Brain (organoid and tissue), 16 donors: ENCODE measurements at places on chromosomes 12 and 14.
A peak's percentile ranks its signal among the peaks of the same experiment; 100 is the strongest.

DNA sequence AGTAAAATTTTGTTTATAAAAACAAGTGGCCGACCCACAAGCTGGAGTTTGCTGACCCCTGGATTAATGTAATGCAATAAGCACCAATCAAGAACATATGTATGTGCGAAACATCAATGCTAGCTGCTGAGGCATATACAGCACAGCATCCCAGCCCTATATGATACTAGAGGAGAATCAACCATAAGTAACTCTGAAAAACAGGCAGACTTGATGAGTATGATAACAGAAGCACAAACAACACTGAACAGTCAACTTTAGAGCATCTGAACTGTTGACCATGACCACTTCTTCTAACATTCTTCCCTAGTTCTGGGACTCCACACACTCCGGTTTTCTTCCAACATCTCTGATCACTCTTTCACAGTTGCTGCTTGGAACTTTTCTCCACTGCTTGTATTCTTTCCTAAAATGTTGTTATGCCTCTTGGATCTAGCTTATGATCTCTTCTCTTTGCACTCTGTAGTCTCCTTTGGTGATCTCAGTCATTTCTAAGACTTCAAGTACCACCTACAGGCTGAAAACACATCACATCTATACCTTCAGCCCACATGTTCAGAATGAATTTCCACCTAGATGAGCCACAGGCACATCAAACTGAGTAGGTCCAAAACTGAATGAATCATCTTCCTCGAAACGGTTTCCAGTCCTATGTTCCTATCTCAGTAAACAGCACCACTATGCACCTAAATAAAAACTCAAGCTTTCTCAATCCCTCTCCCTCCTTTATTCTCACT lies 57.2 kb downstream of the STXBP6 start:
- DNase-seq: no peak

DNA sequence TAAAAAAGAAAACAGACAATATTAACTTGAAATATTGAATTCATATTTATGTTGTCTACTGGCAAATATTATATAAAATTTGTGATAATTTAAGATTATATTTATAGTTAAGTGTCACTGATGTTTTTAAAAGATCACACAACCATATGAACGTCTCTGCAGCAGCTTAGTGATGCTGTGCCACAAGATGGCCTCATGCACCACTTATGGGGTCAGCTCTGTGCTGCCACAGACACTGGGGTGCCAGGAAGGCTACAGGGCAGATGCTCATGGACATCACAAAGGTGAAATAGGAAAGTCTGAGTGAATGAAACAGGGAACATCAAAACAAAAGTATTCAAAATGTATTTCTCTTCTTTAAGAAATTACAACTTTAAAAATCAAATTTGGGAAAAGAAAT lies 13.1 kb downstream of the ATXN3 start:
- DNase-seq: peak; percentile 21

- DNase-seq: peak; percentile 25
Observed at GRCh38 chr14:25108959-25109358, 59.0 kb upstream of the STXBP6 start.

GRCh38 chr12:68876461-68876860 lies 56.5 kb downstream of the CPM start:
- DNase-seq: peak; percentile 17

DNA sequence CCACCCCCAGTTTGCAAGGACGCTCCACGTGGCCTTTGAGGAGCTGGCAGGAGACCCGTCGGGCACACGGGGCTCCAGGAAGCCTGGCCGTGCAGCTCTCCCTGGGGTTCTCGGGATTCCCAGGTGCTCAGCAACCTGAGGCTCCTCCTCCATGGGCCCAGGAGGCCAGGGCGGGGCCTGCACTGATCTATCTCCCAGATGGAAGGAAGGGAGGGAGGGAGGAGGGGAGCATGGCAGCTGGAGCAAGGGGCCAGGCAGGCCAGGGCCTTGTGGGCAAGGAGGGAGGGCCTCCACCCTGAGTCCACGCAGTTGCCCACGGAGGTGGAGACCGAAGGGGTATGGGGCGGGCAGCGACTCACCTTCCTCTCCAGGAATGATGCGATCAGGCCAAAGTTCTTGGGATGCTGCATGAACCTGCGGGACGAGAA lies 127.3 kb downstream of the RFLNA start:
- no peak for DNase-seq

DNA sequence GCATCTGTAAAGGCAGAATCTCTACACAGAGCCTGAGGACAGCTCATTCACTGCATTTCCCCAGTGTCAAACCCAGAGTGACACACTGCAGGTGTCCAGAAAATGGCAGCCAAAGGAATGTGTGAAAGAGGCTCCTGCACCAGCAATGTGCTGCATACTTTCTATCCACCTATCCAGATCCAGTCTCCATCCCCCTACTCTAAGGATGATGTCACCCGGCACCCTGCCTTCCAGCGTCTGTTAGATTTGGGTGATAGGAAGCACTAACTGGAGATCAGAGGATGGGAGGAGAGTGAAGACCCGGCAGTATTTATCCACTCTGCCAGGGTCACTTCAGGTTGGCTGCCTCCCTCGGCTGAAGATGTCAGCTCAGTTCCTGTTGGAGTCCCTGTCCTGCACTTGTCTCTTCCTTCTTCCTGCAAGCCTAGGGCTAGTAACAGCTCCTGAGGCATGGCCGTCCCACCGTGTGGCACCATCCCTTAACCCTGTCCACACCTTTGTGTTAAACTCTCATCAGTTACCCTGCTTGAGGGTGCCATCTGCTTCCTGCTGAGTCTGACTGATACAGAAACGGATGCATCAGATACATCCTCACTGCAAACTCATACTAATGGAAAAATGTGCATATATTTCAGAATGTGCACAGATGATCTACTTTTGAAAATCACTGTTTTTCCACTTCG lies 13.0 kb upstream of the GPR68 start:
- peak; percentile 50 for DNase-seq

DNA sequence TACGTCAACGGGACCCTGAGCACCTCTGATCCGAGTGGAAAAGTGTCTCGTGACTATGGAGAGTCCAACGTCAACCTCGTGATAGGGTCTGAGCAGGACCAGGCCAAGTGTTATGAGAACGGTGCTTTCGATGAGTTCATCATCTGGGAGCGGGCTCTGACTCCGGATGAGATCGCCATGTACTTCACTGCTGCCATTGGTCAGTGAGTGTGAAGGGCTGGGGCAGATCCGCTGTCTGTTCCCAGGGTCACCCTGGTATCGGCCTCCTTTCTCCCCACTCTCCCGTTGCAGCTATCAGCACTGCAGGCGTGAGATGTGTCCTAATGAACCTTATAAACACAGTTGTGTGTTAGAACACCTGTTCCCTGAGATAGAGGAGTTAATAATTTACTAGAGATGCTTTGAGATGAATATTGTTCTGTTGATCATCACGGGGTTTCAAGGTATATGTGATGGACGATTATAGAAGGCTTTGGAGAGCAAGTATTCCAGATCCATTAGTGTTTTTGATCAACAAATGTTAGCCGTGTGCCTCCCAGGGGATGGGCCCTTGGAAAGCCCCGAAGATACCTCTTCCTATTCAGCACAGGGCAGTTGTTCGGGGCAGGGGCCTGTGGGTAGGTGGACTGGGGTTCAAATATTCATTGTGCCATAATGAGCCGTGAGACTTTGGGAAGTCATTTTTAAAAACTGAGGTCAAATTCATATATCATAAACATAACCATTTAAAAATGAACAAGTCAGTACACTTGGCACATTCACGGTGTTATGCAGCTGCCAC lies 33.6 kb downstream of the ADGRD1 start:
- DNase-seq: no peak

GRCh38 chr14:58096731-58097130 lies 55.3 kb downstream of the ARMH4 start:
- no peak for DNase-seq

DNA sequence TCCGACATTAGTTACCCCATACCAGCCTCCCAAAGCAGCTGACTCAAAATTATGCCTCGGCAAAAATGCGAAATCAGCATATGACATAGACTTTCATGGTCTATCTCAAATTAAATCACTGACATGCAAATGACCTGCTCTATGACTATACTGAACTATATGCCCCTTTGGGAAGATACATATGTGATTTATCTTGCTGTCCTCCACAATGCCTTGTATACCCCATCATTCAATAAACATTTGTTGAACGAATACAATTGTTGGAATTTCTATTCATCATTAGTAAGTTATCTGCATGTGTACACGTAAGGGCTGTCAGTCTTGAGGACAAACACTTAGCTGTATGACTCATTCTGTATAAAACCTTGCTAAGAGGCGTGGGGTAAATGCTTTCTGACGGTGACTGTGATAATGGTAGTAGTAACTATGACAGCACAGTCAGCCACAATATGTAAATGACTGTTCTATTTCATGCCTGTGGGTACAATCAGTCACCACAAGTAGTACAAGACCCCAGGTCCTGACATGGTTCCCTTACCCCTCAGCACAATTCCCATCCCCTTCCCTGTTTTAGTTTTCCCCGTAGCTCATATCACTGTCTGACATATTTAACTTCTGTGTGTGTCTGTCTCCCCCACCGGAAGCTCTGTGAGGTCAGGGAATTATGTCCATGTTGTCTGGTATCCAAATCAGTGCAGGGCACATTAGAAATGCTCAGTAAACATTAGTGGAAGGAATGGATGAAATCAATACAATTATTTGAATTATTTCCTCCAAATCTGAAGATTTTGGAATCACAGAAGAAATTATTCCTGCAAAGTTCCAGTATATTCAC lies 42.8 kb downstream of the STXBP6 start:
- DNase-seq: no peak

GRCh38 chr12:103848143-103848542 lies 7.1 kb upstream of the NT5DC3 start:
- DNase-seq: no peak

DNA sequence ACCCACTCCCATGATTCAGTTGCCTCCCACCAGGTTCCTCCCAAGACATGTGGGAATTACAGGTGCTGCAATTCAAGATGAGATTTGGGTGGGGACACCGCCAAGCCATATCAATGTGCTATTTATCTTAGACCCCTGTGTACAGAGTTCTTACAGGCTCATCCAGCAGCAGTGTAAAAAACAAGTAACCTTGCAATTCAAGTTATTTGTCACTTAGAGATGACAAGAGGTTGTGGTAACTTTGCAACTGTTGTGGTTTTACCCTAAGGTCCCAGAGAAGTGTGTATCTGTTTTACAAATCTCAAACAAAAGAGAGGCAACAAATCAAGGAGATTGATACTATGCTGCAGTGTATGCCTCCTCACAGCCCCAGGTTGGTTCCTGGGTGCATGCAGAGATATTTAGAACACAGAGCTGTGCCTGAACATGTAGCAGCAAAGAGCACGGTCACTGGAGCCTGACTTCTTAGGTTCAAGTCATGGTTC lies 11.5 kb upstream of the HELB start:
- no peak for DNase-seq

- no peak for DNase-seq
Observed at GRCh38 chr14:95024380-95024779, 132.9 kb downstream of the DICER1 start.

DNA sequence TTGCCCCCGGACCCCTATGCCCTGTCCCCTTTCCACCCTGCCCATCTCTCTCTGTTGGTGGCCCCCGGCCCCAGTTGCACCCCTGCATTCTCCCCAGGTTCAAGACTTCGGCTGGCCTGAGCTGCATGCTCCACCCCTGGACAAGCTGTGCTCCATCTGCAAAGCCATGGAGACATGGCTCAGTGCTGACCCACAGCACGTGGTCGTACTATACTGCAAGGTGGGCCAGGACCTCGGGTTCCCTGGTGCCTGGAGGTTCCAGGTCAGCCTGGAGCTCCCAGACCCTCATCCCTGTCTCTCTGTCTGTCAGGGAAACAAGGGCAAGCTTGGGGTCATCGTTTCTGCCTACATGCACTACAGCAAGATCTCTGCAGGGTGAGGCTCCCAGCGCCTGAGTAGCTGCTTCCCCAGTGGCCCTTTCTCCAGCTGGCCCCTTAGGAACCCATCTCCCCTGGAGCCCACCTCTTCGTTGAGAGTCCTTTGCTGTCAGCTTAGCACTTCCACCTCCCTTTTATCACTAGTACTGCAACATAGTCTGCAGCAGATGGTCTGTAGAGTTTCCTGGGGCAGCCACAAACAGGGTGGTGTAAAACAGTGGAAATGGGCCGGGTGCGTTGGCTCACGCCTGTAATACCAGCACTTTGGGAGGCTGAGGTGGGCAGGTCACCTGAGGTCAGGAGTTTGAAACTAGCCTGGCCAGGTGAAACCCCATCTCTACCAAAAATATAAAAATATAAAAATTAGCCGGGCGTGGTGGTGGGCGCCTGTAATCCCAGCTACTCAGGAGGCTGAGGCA lies 5.8 kb downstream of the TNS2 start:
- no peak for DNase-seq

GRCh38 chr14:72640911-72641485 lies 252.9 kb downstream of the DPF3 start:
- DNase-seq: no peak

- peak; percentile 93 for DNase-seq
Observed at GRCh38 chr14:72476657-72477499, 417.0 kb downstream of the DPF3 start.

- DNase-seq: peak; percentile 22
Observed at GRCh38 chr12:61538951-61539350, 721.3 kb upstream of the USP15 start.

DNA sequence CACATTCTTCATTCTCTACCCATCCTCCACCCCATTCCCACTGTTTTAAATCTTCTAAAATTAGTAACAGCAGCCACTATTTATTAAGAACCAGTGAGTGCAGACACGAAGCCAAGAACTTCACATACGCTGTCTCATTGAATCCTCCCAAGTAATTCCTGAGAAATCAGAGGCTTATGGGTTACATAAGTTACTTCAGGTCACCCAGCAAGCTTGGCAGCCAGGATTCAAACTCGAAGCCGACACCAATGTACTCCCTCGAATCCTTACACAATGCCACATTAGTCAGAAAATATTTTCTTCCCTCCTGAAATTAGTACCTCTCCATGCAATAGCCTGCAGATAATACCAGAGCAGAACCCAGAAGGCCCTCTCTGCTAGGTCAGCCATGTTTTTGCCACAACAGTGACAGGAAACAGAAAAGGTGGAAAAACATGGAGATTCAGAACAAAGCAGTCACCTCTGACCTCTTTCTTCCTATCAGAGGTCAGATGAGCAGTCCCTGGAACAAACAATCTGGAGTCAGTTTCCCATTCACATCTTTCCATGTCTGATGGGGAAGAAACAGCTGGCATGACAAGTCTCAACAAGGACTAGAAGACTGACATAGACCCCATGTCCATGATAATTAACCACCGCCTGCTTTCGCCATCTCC lies 16.4 kb downstream of the NID2 start:
- no peak for DNase-seq

- DNase-seq: no peak
Observed at GRCh38 chr12:4108803-4109345, 164.7 kb upstream of the CCND2 start.

DNA sequence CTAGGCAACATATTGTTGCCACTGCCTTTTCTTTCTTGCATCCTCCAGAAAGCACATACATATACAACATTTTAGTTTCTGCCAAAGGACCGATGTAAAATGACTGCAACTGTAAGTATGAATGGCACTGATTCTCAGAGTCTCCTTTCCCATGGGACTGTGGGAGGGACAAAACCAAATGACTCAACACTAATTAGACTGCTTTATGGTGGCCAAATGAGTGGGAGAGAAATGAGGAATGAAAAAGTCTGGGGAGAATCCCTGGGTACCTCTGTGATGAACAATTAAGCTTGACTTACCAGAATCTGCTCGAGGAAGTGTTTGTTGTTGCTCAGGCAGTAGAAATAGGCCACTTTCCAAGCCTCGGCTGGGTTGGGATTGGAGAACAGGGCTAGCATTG lies 10.1 kb downstream of the ZFYVE26 start:
- no peak for DNase-seq

GRCh38 chr14:72616811-72617210 lies 277.1 kb downstream of the DPF3 start:
- no peak for DNase-seq
